ENCODE measurements at places on chromosomes 7 and 10.
A peak's percentile ranks its signal among the peaks of the same experiment; 100 is the strongest.

DNA sequence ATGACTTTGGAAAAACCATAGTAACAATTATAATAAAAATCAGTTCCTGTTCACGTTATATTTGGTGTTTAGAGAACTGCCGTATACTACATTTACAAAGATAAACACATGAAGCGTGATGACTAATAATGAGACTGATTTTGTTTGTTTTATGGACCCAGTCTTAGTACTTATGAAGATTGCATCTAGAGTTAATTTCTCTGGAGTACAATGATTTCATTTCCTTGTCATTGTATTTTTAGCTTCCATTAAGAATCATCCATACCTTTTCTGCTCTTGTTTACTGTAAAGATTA, 2.9 kb downstream of the RBM20 start:
- DNase-seq: no peak

DNA sequence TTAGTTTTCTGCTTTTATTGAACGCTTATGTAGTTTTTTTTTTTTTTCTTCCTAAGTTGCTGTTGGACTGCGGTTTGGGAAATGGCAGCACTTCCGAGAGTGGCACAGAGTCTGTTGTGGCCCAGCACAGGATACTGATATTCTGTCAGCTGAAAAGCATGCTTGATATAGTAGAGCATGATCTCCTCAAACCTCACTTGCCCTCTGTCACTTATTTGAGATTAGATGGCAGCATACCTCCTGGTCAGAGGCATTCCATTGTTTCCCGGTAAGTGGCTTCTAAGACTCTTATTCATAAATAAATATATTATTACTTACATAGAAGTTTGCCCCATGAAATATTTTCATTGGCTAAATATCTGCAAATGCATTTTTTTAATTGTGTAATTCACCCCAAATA, 101.1 kb downstream of the BTAF1 start:
- no peak for DNase-seq

DNA sequence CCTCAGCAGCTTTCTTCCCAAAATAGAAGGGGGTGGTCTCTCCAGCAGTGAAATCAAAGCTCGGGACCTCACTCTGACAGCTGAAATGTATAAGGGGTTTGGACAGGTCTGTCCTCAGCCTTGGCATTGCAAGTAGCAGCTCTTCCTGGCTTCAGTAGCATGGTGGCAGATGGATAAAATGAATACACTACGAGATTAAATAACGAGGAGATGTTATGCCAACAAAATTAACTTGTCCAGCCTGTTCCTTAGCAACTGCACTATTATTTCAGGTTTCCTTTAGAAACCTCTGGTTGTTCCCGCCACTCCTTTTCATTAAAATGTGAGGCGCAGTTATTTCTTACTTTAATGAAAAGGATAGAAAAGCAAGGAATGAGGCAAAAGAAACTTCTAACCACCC, 24.9 kb downstream of the PRLHR start:
- DNase-seq: no peak

GRCh38 chr7:74656441-74656836, 1.1 kb upstream of the GTF2I start:
- peak; percentile 74 for DNase-seq

DNA sequence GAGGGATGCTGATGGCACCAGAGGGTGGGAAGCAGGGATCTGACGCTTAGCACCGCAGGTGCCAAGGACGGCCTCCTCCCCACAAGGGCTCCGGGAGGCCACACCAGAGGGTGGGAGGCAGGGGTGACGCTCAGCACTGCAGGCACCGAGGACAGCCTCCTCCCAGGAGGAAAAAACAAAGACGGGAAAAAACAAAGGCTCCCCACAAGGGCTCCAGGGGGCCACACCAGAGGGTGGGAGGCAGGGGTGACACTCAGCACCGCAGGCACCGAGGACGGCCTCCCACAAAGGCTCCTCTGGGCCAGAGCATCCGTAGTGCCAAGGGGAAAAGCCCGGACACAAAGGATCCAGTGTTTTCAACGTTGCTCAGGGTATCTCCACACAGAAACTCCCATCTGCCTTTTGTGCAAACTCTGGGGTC, 25.6 kb downstream of the DIP2C start:
- DNase-seq: no peak

DNA sequence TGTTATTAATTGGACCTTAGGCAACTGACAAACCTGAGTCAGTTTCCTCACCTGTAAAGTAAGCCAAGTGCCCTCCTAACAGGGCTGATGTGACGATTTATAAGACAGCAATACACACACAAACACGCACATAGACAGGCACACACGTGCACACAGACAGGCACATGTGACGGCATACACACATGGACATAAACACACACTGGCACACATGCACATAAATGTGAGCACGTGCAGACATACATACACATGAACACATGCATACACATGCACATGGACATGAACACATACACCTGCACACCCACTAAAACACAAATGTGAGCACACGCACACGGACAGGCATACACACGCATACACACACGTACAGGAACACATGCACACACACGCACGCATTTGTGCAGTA, 148.9 kb downstream of the PRKCQ start:
- no peak for DNase-seq

GRCh38 chr10:22683140-22683389, 31.3 kb downstream of the PIP4K2A start:
- no peak for DNase-seq

DNA sequence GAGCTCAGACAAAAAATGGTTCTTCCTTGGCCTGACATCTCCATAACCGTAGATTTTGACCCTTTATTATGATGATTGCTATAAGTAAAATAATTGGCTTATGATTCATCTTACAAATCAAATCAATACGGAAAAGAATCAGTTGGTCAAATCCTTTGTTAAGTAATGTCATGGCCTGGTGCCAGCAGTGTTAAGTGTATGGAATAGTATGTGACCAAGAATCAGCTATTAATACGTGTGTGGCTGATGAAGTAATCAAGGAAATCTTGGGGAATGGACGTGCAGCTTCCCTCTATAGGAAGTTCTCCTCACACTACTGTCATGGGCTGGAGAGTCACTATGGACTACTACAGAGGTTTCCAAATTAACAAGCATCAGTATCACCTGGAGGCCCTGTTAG, 230.6 kb downstream of the TWIST1 start:
- no peak for DNase-seq

DNA sequence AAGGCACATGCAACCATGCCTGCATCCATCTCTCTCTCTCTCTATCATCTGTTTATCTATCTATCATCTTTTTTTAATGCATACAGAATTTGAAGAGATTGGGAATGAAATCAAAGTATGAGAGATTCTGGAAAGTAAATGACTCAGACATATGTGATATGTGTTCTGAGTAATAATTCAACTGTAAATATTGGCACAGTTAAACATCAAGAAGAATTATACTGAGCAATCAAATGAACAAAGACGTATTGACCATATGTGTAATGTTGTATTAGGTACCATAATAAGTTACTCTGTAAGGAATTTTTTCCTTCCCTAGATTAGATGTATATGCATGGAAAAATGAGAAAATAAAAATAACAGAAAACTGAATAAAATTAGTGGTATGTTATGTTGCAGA, 108.3 kb downstream of the SUGCT start:
- DNase-seq: no peak

DNA sequence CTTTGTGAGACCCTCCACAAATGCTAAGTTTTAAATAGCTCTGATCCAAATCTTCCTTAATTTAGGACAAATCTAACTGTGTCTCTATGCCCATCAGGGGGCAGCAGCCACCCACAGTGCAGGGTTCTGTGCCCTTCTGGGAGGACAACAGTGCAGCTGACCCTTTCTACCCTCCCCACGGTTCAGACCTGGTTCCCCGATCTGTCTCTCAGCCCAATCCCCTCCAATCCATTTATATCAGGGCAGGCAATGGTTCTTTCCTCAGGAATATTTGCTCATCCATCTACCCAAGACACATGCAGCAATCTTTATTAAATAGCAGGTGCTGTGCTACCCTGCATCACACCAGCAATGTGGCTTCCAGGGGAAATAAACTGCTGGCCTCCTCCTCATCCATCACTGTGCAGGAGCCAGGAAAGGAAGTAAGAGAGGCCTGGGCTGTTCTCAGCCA, 4.0 kb upstream of the RBM28 start:
- DNase-seq: peak; percentile 27

- DNase-seq: no peak
Measured at GRCh38 chr7:102445674-102446071, 12.3 kb downstream of the ORAI2 start.

DNA sequence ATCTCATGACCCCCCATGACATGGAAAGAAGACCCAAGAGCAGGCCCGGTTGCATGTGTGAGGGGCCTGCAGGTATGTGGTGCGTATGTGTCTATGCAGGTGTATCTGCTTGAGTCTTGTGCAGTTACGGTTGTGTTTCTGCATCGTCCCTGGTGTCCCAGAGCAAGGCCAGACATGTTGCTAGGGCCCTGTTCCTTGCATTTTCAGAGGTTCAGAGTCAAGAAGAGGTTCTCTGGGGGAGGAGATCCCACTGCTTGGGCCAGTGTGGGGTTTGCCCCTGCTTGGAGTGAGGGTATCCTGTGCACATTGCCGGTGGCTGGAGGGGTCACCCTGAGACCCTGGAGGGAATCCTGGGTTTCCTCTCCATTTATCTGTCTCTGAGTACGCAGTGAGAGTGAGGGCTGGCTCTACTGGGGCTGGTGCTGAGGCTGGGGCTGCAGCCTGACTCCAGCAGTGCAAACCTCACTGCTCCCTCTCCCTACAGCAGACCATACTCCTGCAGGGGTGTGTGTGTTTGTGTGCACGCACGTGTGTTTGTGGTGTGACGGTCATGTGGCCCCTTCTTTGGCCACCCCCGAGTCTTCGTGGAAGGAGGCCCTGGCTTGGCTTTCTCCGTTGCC, 4.1 kb downstream of the TRIM8 start:
- DNase-seq: no peak

GRCh38 chr10:112763916-112764520, 186.0 kb upstream of the TCF7L2 start:
- no peak for DNase-seq

- no peak for DNase-seq
Measured at GRCh38 chr7:137994216-137994615, 7.7 kb downstream of the CREB3L2 start.

DNA sequence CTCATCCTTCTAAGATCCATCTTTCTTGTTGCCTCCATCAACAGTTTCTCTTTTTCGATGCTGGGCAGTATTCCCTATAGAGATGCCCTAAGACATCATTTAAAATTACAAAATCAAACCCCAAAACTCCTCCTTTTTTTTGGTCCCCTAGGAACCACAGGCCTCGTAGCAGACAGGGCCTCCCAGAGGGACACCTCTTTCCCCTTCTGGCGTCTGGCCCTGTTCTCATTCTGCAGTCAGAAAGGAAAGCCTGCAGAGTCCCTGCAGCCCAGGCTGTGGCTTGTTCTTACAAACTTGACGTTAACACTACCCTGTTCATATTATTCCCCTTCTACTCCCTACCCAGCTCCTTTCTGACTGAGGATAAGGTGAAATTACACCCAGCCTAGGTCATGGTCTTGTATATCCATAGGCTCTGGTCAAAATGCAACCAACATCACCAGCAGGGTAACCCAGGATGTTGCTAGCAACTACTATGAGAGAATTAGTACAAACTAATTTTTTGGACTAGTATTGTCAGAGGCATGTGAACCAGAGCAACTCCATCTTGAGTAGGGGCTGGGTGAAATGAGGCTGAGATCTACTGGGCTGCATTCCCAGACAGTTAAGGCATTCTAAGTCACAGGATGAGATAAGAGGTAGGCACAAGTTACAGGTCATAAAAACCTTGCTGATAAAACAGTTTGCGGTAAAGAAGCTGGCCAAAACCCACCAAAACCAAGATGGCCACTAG, 3.5 kb upstream of the EPHA1 start:
- no peak for DNase-seq

DNA sequence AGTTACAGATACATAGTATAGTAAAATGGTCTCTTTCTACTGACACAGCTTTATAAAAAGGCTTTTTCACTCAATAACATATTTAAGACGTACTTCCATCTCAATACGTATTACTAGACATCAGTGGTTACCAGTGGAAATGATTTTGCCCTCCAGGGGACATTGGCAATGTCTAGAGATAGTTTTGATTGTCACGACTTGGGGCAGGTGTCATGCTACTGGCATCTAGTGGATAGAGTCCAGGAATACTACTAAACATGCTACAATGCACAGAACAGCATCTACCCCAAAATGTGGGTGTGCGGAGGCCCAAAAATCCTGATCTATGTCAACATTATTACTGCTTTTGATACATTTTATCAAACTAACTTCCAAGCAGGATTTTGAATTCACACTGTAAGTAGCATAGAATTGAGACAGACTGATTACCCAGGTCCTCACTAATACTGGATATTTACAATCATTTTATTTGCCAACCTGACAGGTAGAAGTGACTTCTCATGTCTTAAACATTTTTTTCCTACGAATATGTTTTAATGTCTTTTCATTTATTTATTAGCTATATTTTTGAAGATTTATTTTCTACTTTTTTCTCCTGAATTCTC, 53.8 kb downstream of the HGF start:
- DNase-seq: no peak

DNA sequence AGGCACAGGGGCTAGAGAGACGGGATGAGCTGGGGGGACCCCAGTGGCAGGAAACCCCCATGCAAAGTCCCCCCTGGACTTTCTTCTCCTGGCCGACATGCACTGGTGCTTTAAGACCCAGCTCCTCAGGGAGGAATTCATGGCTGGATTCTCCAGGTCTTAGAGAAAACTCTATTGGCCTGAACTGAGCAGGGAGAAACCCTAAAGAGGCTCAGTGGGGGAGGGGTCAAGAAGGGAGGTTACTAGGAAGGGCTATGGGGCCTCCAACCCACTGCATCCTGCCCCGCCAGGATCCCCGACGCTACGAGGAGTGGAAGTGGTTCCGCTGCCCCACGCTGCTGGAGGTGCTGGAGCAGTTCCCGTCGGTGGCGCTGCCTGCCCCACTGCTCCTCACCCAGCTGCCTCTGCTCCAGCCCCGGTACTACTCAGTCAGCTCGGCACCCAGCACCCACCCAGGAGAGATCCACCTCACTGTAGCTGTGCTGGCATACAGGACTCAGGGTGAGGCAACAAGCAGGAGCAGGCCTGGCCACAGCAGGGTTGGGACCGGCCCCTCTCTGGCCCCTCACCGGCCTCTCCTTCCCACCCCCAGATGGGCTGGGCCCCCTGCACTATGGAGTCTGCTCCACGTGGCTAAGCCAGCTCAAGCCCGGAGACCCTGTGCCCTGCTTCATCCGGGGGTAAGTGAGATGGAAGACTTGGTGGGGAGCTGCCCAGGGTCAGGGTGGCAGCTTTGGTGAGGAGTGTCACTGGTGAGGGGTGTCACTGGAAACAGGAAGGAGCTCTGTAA, 13.8 kb downstream of the ATG9B start:
- DNase-seq: no peak

GRCh38 chr10:9302140-9302746, 1247.8 kb downstream of the GATA3 start:
- no peak for DNase-seq

GRCh38 chr10:43221419-43222209, 45.3 kb downstream of the RASGEF1A start:
- DNase-seq: no peak

- no peak for DNase-seq
Measured at GRCh38 chr7:50795831-50796230, 13.1 kb upstream of the GRB10 start.
